Mesothelial cell of epicardium (in vitro differentiated cells): ENCODE measurements at places on chromosomes 1 and 21. TPM values are rescaled to one million over a fixed set of nuclear protein-coding genes. Genes with fewer than 3 reads are reported as not detected.

The CHD5 gene
- total RNA-seq, result 4.8 to 4.9 TPM (median 4.9 TPM) in 3 replicates

DNA sequence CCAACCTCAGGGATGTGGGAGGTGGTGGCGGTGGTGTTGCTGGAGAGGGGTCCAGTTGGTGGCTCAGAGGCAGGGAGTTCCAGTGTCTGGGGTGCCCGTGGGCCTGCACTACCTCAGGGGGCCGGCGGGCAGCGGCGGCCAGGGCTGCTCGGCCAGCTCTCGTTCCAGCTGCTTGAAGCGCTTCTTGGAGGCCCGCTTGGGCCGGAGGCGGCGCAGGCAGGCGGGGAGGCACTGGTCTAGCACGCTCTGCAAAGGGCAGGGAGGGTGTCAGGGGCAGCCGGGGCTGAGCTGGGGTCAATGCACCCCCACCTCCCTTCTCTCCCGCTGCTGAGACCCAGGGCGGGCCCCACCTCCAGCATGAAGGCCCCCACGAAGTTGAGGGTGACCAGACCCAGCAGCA is 5.7 kb upstream of the MFAP2 start:
- no peaks in the 10 kb centered on the region for H3K27me3 ChIP-seq
- no peak overlapping the region for H3K27ac ChIP-seq
- no peak for DNase-seq
- no peak overlapping the region for H3K4me3 ChIP-seq

DNA sequence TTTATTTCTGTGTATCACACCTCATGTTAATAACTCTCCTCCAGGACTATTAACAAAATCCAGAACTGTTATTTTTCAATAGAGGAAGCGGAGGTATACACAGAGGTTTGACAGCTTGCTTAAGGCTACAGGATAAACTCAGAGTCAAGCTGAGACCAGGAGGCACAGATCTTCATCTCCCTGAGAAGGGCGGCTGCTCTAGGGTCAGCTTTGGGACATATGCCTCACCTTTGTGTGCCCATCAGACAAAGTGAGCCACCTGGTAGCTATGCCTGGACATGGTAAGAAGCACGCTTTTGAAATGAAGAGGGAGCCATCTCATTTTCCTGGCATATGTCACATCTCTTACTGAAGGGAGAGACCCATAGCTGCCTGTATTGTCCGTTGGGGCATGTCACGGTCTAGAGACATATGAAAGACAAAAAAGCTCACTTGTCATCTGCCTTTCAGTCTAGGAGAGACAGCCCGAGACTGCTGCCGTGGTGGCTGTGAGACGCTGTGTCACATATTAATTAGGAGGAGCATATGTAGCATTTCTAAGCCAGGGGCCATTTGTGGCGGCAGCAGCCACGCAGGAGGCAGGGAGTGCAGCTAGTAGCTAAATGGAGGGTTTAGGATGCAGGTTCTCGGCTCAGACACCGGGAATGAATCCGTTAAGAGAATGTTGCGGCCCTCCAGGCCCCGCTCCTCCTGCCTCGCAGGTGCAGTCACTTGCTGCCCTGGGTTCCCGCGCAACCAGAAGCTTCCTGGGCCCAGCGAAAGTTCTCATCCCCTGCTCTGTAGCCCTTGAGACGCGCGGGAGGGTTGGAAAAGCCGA is 161.3 kb upstream of the C1orf21 start:
- no peak overlapping the region for H3K4me3 ChIP-seq
- peaks cover 14% of the 10 kb centered on the region for H3K27me3 ChIP-seq
- H3K27ac ChIP-seq, result no peak overlapping the region
- no peak for DNase-seq
- H3K4me1 ChIP-seq, result no peaks in the 10 kb centered on the region

The OLIG2 gene
- total RNA-seq, result 0.20 to 0.38 TPM (median 0.35 TPM) in 3 replicates

GRCh38 chr1:218659911-218660677 is 315.0 kb downstream of the TGFB2 start:
- H3K27ac ChIP-seq, result peak overlapping the region; percentile 95
- H3K27me3 ChIP-seq, result no peaks in the 10 kb centered on the region
- H3K4me3 ChIP-seq, result no peak overlapping the region
- DNase-seq, result no peak
- H3K4me1 ChIP-seq, result peaks cover 41% of the 10 kb centered on the region

DNA sequence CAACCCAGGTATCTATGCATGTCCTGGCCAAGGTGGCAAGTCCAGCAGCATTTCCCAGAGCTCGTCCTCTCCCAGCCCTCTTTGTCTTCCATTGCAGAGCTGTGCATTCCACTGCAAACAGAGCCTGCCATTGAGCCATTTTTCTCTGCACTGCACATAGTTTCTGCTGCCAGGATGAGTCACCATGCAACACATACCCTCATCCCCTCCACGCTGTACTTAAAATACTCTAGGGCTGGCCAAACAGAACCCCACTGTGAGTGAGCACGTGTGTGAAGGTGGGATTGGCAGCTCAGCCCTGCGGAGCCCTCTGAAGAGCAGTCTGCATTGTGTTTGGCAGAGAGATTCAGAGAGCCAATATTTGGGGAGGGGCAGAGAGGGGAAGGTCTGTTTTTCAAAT is 3.9 kb upstream of the ATP1B1 start:
- no peaks in the 10 kb centered on the region for H3K36me3 ChIP-seq
- DNase-seq, result no peak
- peak overlapping the region; percentile 15 for H3K27ac ChIP-seq
- no peaks in the 10 kb centered on the region for H3K27me3 ChIP-seq

The PHACTR4 gene
- 67.4 to 69.8 TPM (median 67.5 TPM) in 3 replicates for total RNA-seq
